ENCODE measurements at places on chromosomes 11 and 22.

- DNase-seq: no peak
Measured at GRCh38 chr11:58913685-58914084, 25.6 kb upstream of the GLYATL1 start.

GRCh38 chr11:69227271-69227670 is 66.7 kb upstream of the MYEOV start:
- no peak for DNase-seq

DNA sequence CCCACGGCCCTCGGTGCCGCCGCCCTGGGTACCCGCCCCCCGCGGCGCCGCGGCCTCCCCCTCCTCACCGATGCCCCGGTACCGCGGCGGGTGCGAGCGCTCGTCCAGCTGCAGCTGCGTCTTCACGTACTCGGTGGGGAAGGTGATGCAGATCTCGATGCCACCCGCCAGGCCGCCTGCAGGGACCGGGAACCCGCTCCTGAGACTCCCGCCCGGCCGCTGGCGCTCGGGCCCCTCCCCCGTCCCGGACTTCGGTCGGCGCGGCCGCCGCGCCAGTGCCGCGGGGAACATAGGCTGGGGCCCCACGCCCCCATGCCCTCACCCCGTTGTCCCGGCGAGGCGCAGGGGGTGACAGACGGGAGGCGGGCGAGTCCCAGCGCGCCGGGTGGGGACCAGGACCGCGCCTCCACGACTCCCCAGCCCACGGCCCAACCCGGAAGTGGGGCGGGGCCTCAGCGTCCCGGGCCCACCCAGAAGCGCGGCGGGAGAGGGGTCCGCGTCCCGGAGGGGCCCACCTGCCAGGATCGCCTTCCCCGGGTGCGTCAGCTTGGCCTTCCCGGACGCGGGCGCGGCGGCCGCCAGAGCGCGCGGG is 375 bp downstream of the SLC25A1 start:
- DNase-seq: no peak

- no peak for DNase-seq
Measured at GRCh38 chr11:108035690-108036089, 27.0 kb downstream of the CUL5 start.

DNA sequence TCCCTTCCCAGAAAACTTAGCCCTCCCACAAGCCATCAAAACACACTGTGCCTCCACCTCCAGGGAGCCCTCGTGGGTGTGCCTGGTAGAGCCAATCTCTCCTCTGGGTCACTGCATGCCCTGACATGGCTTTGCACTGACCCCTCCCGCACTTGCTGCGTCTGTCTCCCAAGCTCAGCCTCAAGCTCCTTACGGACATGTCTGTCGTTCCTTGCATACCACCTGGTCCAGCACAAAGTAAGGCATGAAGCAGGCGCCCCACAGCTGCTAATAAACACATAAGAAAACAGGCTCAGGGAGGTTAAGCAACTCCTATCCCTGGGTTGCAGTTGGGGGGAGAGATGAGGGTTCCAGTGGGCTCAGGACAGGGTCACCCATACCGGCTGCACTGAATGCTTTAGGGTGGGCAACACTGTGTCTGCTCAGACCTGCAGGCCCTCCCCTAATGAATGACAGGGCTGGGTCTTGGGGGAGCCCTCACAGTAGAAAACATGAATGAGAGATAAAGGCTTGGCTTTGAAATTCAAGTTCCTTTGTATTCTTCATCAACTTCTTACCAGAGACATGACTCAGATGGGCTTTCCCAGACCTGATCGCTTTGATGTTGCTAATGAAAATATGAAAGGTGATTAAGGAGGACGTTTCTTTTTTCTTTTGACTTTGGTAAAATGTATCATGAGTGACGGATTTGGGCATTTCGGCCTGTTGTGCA is 38.0 kb downstream of the PHF21B start:
- no peak for DNase-seq

- no peak for DNase-seq
Measured at GRCh38 chr11:73536961-73537360, 61.0 kb downstream of the FAM168A start.

- peak; percentile 1 for DNase-seq
Measured at GRCh38 chr22:45344334-45344733, 34.6 kb downstream of the FAM118A start.

DNA sequence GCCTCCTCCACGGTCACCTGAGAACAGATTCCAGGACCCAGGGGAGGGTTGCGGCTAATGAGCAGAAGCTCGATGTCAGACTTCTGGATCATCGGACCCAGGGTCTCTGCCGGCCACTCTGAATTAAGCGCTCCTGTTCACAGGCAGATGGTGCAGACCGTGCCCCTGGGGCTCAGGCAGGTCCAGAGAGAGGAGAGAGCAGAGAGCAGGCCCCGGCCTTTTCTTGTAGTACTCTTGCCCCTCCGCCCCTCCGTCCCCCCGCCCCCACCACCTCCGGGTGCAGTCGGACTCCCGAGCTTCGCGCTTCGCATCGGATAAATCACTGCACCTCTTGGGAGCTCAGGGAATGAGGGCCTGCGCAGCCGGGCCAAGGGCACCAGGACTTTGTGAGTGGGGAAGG is 50.3 kb downstream of the RPS6KA4 start:
- no peak for DNase-seq

- no peak for DNase-seq
Measured at GRCh38 chr11:70841264-70841663, 411.1 kb downstream of the SHANK2 start.

- DNase-seq: no peak
Measured at GRCh38 chr11:47995360-47995769, 15.0 kb downstream of the PTPRJ start.

- no peak for DNase-seq
Measured at GRCh38 chr22:49996518-49997250, 15.9 kb downstream of the IL17REL start.

DNA sequence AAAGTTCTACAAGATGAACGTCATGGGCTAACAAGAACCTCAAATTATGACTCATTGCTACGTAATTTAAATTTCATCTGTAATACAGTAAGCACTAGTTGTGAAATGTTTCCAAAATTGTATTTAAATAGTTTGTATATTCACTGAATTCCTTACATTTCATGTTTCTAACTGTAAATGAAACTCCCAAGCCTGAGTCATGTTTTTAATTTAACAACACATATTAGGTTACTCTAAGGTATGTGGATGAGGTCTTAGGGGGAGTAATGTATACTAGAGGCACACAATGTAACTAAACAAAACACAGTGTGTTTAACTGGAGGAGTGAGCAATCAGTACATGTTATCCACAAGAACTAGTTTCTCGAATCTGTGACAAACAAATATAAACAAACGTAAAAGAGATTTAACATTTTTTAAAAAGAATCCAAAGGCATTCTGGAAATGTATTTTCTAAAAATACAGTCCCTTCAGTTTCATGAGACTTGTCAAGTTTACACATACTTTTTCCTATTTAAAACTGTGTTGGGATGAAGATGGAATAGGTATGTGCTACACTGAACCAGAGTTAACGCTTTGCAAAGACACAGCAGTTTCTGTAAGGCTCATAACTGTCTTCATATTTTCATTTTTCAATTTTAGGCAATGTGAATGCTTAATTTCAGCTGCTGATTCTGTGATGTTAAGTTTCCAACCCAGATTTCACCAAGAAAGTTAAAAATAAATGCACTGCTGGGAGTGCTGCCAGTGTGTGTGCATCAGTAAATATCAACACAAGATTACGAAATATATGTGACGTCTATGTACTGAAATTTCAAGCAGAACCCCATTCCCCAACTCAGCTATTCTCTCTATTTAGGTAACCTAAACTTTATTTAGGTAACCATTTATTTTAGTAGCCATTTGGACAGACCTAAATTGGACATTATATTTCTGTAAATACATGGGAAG is 52.6 kb downstream of the PITPNB start:
- peak; percentile 35 for DNase-seq

DNA sequence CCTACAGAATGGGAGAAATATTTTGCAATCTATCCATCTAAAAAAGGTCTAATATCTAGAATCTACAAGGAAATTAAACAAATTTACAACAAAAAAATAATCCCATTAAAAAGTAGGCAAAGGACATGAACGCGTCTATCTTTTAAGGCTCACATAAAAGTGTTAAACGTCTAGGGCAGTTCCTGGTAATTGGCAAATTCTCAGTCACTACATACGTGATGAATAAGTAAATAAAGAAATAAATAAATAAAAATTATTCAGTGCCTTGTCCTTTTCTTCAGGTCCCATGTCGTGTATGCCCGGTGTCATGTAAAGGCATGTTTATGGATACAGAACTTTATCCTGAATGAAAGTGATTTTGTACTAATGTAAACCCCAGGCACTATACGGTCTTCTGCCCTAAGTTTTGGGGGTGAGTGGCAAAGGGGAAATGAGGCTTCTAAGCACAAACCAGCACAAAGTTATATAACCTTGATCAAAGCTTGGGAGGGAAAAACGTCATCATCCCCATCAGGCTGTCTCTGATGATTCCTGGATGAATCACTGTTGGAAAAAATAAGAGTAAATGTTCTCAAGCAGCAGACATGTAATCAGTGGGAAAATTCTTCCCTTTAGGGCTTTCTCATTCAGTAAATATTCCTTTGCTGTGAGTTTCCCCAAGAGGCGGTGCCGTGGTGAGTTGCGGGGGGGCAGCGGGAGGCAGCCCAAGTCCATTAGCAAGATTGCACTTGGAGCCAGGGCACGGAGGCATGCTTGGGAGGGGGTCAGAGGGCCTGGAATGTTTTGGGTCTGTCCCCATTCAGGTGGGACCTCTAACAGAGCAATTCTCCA is 30.4 kb upstream of the MICAL2 start:
- peak; percentile 90 for DNase-seq

- DNase-seq: no peak
Measured at GRCh38 chr11:38718049-38718448, 2120.0 kb upstream of the RAG2 start.

GRCh38 chr22:48984639-48985038 is 843.0 kb downstream of the BRD1 start:
- DNase-seq: no peak

DNA sequence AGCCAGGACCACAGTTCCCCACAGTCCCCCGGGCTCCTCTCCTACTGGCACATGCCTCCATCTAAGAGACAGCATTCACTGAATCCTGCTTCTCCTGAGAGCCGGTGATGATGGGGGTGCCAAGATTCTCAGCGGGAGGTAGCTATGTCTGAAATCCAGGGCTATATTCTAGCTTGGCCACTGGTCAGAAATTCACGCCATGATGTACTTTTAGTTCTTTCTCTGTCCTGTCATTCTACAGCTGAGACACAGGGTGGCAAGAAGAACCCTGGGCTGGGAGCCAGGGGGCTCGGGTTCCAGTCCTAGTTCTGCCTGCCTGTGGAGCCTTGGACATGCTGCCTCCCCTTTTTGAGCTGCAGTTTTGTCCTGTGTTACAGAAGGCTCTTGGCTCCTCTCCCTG is 59.2 kb upstream of the PHOX2A start:
- no peak for DNase-seq

GRCh38 chr11:70176940-70177689 is 26.0 kb upstream of the FADD start:
- no peak for DNase-seq

GRCh38 chr11:57134284-57134683 is 47.5 kb upstream of the LRRC55 start:
- no peak for DNase-seq

DNA sequence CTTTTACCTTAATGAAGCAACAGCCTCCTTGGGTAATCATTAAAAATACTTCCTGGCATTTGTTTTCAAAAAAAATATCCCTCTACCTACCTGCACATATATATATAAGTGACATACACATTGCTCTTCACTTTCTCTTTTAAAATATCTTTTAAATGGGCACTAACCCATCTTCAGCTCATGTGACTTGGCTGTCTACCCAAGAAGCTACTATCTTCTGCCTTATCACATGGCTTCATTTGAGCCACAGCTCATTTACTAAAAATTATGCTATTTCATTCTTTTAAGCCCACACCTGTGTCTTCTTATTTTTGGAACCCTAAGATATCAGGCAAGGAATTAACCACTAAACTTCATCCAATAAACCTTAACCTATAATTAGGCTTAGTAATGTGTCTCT is 37.0 kb upstream of the SOX6 start:
- no peak for DNase-seq

DNA sequence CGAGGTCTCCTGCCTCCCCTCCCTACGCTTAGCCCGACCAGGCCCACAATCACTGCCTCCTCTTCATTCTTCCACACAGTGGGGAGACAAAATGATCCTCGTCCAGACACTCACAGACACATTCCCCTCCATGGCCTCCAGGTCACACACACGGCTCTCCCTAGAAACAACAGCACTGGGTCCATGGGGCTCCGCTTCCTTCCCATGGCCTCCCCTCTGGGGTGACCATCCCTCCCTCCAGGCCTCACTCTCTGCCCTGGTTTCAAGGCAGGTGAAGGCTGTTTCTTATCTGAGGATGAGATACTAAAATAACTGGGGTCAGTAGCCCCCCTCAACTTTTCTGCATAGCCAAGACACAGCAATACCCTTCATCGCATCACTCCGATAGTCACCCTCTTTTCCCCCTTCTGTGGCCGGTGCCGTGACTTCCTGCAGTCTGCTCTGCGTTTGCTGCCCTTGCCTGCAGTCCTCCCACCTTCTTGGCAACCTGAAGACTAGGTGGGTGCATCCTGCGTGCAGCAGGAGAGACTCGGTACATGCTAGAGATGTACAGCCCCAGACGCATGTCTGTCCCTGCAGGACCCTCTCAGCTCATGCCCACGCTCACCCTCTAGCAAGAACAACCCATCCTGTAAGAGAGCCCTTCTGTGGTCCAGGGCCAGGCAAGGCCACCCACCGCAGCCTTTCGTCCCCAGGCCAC is 55.8 kb downstream of the CD6 start:
- DNase-seq: no peak

GRCh38 chr11:3132831-3133260 is 32.3 kb downstream of the OSBPL5 start:
- DNase-seq: no peak

- no peak for DNase-seq
Measured at GRCh38 chr11:33064033-33064825, 24.9 kb downstream of the TCP11L1 start.

GRCh38 chr11:94148189-94148588 is 19.5 kb downstream of the PANX1 start:
- DNase-seq: no peak

DNA sequence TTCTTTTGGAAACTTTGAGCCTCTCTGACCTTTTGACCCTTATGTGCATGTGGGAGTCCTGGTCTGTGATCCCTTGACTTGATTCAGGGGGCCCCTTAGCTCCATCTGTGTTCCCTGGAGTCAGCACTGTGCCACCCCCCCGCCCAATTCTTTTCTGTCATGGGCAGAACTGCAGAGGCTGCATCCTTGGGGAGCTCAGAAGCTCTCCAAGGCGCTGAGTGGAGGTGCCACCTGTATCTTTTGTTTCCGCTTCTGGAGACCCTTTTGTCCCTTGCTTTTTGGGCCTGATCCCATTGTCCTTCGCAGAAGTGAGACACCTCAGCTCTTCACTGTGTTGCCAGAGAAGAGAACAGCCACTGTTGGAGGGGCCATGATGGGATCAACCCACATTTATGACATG is 2.4 kb upstream of the PACS1 start:
- DNase-seq: no peak

DNA sequence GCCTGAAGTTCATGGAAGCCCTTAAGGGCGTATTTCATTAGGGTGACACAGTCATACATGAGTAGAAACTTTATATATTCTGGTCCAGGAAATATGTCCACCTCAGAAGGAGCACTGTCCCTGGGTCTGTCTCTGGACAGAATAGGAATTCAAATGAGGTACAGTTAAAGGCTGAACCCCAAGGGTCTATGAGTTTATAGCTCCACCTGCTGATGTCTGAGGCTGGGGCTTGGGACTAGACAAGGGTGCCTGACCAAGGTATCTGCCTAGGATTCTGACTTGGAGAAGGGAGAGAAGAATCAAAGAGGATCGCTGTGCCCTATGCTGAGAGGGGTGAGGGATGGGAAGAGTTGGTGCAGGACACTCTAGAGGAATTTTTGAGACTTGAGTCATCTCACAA is 14.9 kb downstream of the HEPHL1 start:
- no peak for DNase-seq

GRCh38 chr11:45895553-45896259 is 10.3 kb downstream of the MAPK8IP1 start:
- no peak for DNase-seq
